Naive thymus-derived CD8-positive, alpha-beta T cell (primary cell): ENCODE measurements at places on chromosomes 4 and X. TPM values are rescaled to one million over a fixed set of nuclear protein-coding genes. Genes with fewer than 3 reads are reported as not detected.
A peak's percentile ranks its signal among the peaks of the same experiment; 100 is the strongest.

GRCh38 chrX:40459571-40460158, 121.1 kb upstream of the ATP6AP2 start:
- no peak for DNase-seq

The MFAP3L gene
- not detected for polyA plus RNA-seq

GRCh38 chr4:86561256-86561655, 32.9 kb upstream of the PTPN13 start:
- DNase-seq = no peak

The CXCL11 gene
- polyA plus RNA-seq = not detected

DNA sequence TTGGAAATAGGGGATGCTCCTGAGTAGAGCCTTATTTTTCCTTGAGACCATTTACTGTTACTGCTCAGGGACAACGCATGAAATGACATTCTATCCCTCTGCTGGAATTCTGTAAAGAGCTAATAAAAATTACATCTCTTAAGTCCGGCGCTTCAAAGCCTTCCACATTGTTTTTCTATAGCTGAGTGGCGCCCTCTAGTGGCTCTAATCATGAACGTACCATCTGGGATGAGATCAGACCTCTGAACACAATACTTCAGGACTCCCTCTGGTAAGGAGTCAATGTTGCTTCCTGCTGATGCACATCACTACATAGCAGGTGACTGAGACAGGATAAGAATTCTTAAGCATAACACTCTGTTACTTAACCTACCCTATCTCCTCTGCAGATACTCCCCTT, 6.0 kb downstream of the HMGN5 start:
- peak; percentile 48 for DNase-seq

DNA sequence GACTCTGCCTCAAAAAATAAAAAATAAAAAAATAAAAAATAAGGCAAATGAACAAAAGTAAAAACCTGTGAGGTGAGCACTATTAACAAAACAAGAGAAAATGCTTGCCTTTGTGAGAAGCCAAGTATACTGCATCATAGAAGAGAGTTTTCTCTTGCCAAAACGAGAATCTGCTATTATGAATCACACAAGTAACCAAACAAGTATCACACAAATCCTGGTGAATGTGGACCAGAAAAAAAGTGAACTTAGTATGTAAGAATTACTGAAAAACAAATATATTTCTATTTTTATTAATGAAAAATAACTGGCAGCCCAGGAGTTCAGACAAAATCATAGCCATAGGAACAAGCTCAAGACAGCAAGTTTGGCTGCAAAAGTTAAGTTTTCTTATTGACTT, 193.5 kb downstream of the PDGFC start:
- DNase-seq = no peak

GRCh38 chr4:77045490-77045889, 30.3 kb downstream of the CCNI start:
- no peak for DNase-seq

The VGLL1 gene
- not detected for polyA plus RNA-seq

- DNase-seq = no peak
These were observed 552.4 kb upstream of the MAGEB2 start for GRCh38 chrX:29662759-29663503.

- DNase-seq = no peak
These were observed 563 bp downstream of the FAM13A start for GRCh38 chr4:89056292-89056952.

The TMPRSS11A gene
- polyA plus RNA-seq = not detected

GRCh38 chrX:34053931-34054330, 78.2 kb downstream of the FAM47A start:
- no peak for DNase-seq

DNA sequence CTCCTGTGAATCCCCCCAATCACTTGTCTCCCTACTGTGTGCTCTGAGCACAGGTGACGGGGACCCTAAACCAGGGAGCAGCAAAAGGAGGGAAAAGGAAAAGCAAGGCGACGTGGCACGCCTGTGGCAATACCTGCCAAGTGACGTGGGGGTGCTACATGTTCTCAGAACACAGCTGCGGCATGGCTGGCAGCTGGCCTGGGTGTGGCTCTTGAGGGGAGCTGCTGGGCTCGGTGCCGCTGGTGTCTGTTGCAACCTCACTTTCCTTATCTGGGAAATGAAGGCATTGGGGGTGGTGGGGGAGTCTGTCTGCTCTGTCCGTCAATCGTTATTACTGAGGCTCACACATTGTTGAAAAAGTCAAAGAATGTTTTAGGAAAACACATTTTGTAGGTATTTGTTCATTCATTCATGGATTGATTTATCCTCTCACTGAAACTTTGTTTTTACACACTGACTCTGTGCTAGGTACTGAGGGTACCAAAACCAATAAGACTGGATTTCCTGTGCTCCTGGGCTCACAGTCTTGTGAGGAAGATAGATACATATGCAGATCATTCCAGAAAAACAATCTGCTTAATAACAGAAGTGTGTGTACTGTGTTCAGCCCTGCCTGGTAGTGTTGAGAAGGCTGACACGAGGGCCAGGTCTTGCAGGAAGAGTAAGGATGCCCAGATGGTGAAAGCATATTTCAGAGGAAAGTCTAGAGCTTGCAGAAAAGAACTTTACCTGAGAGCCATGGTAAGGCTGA, 217.6 kb downstream of the PTTG2 start:
- DNase-seq = peak; percentile 47

The STAP1 gene
- 0.59 TPM for polyA plus RNA-seq

GRCh38 chrX:13271511-13271910, 48.3 kb downstream of the ATXN3L start:
- DNase-seq = no peak

GRCh38 chrX:19956923-19957322, 33.9 kb downstream of the BCLAF3 start:
- DNase-seq = no peak

DNA sequence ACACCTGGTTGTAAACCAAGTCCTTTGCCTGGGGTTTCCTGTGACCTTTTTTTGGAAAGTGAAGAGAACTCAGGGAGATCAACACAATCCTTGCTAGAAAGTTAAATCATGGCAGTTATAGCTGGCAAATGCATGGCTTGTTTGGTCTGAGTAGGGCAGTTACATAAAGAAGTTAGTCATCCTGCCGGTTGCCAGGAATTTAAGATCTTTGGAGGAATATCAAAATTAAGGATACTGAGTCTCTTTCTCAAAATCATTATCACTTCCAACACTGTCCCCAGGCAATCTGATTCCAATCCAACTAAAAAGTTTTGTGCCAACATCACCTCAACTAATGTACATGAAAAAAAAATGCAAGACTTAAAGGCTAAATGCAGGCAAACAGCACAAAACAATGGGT, 40.3 kb downstream of the C4orf54 start:
- no peak for DNase-seq

GRCh38 chr4:166435449-166435848, 562.4 kb downstream of the TLL1 start:
- no peak for DNase-seq

- DNase-seq = no peak
These were observed 48.0 kb upstream of the PDLIM5 start for GRCh38 chr4:94403751-94404150.

- DNase-seq = no peak
These were observed 30.7 kb upstream of the SMARCA5 start for GRCh38 chr4:143482840-143483239.

- DNase-seq = no peak
These were observed 460 bp upstream of the GEMIN8 start for GRCh38 chrX:14030174-14030530.

DNA sequence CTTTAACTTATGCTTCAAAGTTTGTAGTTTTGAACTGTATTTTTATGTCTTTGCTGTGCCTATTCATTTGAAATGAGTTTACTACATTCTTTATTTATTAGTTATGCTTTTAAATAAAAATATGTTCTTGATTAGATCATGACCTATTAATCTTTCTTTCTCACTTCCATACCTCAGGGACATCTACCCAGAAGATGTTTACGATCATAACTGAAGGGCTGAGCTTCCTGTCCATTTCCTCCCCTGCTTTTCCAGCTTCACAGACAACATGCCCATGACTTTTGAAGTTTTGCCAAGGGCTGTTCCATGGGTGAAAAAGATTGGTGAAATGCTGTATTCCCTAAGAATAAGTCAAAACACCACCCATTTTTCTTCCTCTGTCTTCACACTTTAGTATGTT, 99.7 kb upstream of the DDIT4L start:
- no peak for DNase-seq

The RNF150 gene
- polyA plus RNA-seq = not detected

GRCh38 chr4:150366487-150366999, 215.4 kb upstream of the MAB21L2 start:
- DNase-seq = no peak

The ZNF711 gene
- 3.1 TPM for polyA plus RNA-seq

GRCh38 chr4:176653401-176654220, 139.1 kb downstream of the VEGFC start:
- no peak for DNase-seq

DNA sequence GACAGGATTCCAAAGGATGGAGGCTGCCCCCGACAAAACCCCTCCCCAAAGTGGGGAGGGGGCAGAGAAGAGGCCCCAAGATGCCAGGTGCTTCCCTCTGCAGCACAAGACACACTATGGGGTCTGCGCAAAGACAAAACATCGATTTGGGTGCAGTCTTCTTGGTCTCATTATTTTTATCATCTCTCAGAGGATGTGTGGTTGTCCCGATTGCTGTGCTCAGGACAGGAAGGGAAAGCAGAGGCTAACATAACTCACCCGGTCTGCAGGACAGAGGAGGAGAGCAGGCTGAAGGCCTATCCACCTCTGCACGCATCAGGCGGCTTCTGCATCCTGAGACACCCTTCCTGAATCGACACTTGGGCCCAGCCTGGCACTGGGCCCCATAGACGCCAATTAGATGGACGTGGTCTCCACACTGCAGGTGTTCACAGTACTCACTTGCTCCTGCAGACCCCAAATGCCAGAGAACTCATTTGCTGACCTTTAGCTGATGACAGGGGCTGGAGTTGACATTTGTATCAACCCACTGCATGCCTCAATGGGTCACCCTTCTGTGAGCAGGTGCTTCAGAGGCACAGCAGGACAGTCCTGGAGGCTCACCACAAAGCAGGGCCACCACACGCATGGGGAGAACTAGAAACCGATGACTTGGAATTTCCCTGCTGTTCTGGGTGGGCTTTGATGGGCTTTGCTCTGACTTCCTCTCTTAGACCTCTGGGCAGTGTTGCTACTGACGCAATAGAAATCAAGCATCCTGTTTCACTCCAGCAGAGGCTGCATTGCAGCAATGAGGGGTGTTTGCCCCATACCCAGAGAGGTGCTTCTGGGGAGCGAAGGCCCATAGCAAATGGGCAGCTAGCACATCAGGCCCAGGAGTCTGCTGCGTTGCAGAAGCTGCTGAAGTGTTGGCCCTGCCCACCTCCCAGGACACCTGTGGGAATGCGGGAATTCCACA, 96.3 kb upstream of the ENPP6 start:
- DNase-seq = no peak

The CCSER1 gene
- polyA plus RNA-seq = not detected

The JAKMIP1 gene
- 9.6 TPM for polyA plus RNA-seq

DNA sequence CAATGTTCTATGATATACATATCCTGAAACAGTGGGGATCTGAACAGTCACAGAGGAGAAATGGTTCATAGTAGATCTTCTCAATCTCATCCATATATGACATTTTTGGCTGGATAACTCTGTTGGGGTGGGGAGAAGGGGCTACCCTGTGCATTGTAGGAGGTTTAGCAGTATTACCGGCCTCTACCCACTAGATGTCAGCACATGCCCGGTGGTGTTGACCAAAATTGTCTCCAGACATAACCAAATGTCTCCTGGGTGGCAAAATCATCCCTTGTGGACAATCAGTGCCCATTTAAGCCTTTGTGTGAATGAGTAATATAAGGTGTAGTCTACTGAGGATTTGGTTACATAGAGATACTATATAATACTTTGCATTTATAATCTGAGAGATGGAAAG, 89.9 kb downstream of the PLS3 start:
- no peak for DNase-seq

GRCh38 chrX:29229802-29230201, 642.6 kb downstream of the IL1RAPL1 start:
- DNase-seq = no peak

DNA sequence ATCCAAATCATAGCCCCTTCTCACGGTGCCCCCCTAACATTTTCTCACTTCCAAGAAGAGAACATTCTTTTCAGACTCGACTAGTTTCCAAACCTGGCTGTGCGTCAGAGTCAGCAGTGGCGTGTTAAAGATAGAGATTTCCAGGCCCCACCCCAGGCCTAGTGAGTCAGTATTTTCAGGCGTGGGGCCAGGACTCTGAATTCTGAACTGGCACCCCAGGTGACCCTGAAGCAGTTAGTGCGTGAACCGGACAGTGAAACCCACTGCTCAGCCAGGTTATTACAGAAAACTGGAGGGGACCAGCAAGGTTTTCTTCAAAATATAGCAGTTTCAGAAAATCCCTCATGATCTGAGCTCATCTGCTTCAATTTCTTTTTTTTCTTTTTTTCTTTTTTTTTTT, 35.0 kb upstream of the BCOR start:
- DNase-seq = no peak

GRCh38 chrX:71096760-71097032, 1.0 kb downstream of the FOXO4 start:
- no peak for DNase-seq

- DNase-seq = no peak
These were observed 70.2 kb upstream of the AFAP1 start for GRCh38 chr4:8009710-8010511.

DNA sequence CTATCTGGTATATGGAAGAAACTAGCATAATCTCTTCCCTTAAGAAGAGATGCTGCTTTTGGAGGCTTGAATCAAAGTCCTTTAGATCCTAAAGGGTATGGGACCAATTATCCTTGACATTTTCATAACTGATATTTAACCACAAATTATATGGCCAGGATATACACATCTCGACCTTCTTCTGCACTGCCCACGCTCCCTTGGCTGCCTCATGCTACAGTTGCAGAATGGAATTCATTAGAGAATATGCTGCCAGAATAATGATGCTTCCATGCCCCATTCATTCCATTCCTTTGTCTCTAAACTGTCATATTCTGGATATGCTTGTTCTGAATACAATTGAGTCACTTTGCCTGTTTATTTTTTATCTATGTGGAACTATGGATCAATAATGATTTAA, 157.1 kb upstream of the PACRGL start:
- DNase-seq = no peak

DNA sequence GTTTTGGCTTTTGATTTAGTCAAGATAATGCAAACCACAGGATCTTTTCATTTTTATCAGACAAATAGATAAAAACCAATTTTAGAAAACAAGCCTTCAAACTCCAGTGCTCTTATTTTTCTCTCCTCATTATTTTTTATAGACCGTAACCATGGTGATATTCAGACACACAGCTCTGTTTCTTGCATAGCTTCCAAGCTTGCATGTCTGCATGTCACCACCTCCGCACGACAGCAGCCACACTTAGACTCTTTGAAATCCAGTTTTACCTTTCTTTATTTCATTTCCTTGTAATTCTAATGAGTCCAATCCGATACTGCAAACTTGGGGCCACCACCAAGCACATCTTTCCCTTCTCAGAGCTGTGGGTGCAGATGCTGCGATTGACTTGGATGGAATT, 94.3 kb upstream of the GPM6A start:
- no peak for DNase-seq

- DNase-seq = no peak
These were observed 65.2 kb downstream of the PHOX2B start for GRCh38 chr4:41683326-41683725.

The TRPC3 gene
- polyA plus RNA-seq = not detected

GRCh38 chr4:22487328-22487727, 28.5 kb downstream of the ADGRA3 start:
- no peak for DNase-seq

The ADH7 gene
- not detected for polyA plus RNA-seq

The WDR17 gene
- 0.22 TPM for polyA plus RNA-seq

GRCh38 chrX:24566240-24566639, 80.9 kb downstream of the PCYT1B start:
- DNase-seq = no peak

The GPC4 gene
- not detected for polyA plus RNA-seq

GRCh38 chr4:109547394-109547793, 12.7 kb upstream of the MCUB start:
- DNase-seq = no peak
